Epithelial cell of esophagus (primary cell): ENCODE measurements at places on chromosomes 16 and 17.

GRCh38 chr17:7184091-7184488, 4.9 kb upstream of the ASGR1 start:
- DNase-seq: no peak

- no peak for DNase-seq
Observed at GRCh38 chr17:8072341-8072728, 15.2 kb downstream of the ALOX12B start.

GRCh38 chr17:77132411-77133086, 8.2 kb upstream of the SEC14L1 start:
- DNase-seq: peak; percentile 53

- DNase-seq: peak; percentile 96
Observed at GRCh38 chr17:58741121-58741625, 14.5 kb upstream of the PPM1E start.

- DNase-seq: no peak
Observed at GRCh38 chr17:4297351-4297750, 33.6 kb upstream of the ANKFY1 start.

GRCh38 chr17:48724251-48725003, 1.4 kb downstream of the PRAC2 start:
- DNase-seq: peak; percentile 71

GRCh38 chr17:34011599-34011998, 243.5 kb upstream of the CCL2 start:
- DNase-seq: no peak

- DNase-seq: no peak
Observed at GRCh38 chr17:77869665-77870132, 88.8 kb upstream of the TNRC6C start.

DNA sequence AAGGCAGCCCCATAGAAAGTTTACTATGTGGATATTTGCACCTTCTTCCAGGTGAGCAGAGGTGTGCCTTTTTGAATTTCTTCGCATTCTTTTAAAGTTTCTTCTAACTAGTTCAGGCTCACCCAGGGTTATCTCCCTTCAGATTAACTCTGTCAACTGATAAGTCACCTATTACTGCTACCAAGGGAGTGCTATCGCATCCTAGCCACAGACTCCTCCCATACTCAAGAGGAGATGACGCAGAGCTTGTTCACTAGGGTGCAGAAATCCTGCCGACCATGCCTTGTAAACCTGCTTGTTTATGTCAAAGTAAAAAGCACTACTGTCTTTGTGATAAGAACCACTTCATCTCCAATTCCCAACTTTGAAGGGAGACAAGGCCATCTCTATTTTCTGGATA, 390.1 kb downstream of the RBFOX1 start:
- DNase-seq: no peak

- no peak for DNase-seq
Observed at GRCh38 chr16:29809850-29810698, 1.9 kb upstream of the PRRT2 start.

- no peak for DNase-seq
Observed at GRCh38 chr17:38915639-38915995, 9.8 kb upstream of the LASP1NB start.

DNA sequence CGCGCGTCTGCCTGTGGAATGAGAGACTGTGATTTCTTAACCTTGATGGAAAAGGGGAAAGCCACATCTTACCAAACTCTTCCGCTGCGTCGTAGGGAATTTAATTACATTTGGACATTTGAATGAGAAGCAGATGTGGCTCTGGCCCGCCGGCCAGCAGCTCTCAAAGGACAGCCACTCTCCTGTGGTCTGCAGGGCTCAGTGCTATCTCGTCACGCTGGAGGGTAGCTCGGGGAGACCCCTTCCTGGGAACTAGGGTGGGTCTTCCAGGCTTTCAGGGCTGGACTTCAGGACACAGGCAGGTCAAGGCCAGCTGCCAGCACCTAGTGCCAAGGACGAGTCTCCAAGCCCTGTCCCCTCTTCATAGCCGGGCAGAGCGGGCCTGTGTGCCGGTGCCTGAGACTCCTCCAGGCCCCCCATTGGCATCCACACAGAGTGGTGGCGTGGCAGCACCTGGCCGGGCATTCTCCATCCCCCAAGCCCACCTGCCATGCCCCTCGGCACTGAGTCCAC, 15.9 kb upstream of the TBX2 start:
- DNase-seq: no peak

GRCh38 chr16:20948444-20948843, 47.9 kb downstream of the LYRM1 start:
- no peak for DNase-seq

- DNase-seq: peak; percentile 91
Observed at GRCh38 chr16:3819746-3820724, 60.5 kb downstream of the CREBBP start.

DNA sequence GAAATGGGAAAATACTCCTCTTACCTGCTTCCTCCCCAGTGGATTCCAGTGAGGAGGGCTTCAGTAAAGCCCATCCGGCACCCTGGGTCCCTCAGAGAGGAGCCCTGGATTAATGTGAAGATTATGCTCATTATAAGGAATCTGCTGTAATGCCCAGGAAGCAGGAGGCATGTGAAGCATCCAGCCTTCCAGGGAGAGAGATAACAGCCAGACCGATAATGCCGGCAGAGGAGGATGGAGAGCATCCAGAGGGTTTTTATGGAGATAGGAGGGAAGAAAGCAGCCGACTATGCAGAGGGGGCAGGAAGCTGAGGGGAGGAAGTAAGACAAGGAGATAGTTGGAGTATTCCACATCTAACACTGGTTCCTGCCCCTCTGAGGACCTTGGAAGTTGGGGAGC, 53.7 kb upstream of the TMEM132E start:
- no peak for DNase-seq

DNA sequence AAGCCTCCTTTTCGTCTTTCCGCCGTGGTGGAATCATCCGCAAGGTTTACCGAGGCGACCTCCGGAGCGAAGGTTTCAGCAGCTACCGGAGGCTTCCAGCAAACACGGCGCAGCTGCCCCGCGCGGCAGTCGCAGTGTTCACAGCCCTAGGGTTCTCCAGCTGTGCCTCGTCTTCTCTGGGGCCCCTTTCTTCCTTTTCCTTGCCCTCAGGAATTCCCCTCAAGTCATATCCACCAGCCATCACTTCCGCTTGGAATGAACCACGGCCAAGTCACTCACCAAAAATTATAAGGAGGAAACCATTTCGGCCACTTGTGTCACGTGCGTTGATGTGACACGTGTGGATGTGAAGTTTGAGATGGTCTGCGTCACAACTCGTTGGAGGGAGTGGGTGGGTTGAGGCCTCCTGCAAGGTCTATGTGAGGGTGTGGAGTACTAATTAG, 636 bp upstream of the ERN1 start:
- peak; percentile 63 for DNase-seq

DNA sequence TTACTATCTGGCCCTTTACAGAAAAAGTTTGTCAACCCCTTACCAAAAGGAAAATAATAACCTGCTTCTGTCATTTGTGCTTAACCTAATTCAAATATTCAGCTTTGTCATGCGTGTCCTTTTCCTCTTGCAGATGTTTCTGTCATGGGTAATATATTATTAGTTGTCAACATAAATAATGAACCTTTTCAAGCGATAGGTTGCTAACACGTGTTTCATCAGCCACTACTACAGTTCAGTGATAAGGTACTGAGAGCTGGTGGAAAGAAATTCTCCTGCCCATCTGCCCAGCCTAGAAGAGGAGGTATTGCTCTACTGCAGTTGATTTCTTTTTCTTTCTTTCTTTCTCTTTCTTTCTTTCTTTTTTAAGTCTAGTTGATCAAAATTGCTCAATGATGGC, 12.0 kb upstream of the SRSF1 start:
- DNase-seq: no peak

DNA sequence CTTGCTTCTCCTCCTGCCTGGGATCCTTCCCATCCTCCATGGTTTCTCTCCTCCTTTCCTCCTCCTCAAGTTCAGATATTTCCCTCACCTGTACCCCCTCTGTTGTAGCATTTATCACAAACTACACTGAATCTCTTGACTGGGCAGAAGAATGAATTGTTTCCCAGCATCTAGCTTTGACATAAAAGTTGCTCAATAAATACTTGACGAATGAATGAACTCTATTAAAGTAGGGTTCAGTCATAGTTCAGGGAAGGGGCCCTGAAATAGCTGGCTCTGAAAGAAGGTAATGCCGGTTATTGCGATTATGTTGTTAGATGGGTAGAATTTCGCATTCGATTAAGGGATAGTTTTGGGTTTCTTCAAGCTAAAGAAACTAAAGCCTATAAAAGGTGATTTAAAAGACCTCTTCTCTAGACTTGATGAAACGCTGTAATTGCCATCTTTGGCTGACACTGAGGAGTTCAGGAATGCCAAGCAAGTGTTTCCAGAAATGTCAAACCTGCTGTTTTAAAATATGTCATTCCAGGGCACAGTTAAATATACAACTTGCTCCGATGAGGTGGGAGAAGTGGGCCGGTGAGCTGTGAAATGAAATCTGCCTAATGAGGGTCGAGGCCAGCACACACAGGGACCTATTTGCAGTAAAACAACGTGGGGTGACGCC, 1.0 kb upstream of the CPD start:
- no peak for DNase-seq

GRCh38 chr16:26598998-26599784, 467.5 kb upstream of the C16orf82 start:
- no peak for DNase-seq

DNA sequence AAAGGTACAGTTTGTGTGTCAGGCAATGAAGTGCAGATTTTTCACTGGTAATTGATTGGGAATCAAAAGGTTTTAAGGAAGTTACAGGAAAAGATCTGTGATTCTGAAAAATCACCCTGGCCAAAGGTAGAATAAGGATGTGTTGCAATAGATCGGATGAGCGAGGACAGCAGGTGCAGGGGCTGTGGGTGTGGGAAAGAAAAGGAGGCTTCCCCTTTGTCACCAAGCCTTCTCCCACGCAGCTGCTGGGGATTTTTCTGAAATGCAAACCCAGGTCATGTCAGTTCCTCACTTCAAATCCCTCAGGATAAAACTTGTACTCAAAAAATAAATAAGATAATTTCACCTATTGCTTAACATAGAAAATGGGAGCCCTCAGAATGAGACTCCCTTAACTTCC, 47.9 kb upstream of the ARHGAP17 start:
- DNase-seq: no peak

DNA sequence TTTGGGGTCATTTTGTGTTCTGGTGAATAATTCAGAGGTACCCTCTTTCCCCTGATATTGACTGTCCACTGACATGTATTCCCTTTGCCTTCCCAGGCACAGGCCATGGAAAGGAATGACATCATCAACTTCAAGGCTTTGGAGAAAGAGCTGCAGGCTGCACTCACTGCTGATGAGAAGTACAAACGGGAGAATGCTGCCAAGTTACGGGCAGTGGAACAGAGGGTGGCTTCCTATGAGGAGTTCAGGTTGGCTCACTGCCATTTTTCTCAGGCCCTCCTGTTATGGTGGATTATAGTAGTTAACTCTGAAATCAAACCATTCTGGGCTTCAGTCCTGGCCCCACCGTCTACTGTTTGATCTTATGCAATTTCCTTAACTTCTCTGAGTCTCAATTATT, 1.6 kb upstream of the EFTUD2 start:
- DNase-seq: peak; percentile 74

DNA sequence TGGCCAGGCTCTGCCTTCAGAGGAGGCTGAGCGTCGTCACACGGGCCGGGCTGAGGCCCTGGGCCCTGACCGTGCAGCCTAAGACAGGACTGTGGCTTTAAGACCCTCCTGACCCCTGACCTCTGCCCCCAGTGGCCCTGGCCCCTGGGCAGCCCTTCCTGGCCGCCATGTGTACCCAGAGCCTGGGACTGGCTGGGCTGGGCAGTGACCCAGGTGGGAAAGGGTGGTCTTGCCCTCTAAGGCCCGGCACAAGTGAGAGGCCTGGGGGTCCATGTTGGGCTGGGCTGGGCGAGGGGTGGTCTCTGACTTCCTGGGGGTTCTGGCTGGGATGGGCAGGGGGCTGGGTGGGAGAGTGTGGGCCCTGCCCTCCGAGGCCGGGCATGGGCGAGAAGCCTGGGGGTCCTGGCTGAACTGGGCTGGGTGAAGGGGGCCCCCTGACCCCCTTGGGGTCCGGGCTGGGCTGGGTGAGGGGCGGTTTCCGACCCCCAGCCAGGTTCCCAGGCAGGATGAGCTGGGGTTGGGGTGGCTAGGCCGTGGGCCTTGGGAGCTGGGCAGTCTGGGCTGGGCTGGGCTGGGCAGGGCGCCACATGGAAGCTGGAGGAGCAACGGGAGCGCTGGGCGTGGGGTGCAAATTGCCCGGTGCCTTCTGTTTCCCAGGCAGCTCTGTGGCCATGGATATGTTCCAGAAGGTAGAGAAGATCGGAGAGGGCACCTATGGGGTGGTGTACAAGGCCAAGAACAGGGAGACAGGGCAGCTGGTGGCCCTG, at the start of gene CDK3:
Gene CDK3, plus strand, starts transcription at position 101 of the 767 bp plus-strand sequence. Its CDS starts 571 bp downstream, at position 672.
- no peak for DNase-seq

DNA sequence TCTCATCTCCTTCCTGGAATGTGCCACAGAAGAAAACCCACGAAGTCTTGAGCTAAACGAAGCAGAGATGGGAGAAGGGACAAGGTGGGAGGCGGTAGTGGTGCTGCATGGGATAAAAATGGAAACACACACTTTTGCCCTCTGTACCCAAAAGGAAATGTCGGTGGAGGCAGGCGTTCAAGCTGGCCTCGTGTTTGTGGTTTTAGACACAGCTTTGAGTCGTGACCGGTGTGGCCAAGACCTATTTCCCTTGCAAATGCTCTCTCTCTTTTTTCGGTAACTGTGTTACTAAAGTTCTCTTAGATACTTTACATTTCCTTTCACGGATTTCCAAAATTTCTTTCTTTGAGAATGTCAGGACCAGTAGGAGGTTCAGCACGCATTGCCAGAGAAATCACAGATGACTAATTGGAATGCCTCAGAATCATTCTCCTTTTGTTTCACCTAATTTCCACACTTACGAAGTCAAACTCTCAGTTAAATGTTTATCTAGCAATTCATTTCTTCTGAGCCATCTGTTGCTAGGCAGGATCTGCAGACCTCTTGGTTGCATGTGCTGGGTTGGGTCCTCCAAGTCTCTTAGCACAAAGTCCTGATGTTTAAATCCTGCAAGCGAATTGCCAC, 412.3 kb downstream of the MAF start:
- DNase-seq: no peak

- no peak for DNase-seq
Observed at GRCh38 chr16:57887711-57888110, 83.2 kb downstream of the CNGB1 start.

- no peak for DNase-seq
Observed at GRCh38 chr17:74836191-74836590, 23.5 kb downstream of the GRIN2C start.

DNA sequence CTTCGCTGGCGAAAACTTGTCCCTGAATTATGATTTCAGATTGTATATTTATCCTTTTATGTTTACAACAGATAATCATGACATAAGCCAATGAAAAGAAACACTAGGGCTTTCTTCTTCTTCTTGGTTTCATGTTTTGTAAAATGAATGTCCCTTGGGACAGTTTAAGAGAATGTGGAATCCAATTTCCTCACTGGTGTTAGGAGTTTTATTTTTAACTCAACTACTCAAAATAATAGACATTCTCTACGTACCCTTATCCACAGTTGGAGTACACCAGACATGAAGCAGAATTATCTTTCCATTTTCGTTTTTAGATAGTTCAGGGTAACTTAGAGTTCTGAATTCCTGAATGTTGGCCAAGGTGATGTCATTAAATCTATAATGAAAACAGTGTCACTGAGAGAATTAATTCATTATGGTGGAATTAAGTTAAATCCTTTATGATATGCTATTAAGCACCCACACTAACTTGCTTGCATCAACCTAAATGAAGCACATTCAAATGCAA, 43.4 kb downstream of the IRX6 start:
- DNase-seq: no peak
